ENCODE measurements at places on chromosomes 6 and 20. TPM values are rescaled to one million over a fixed set of nuclear protein-coding genes. Genes with fewer than 3 reads are reported as not detected.

DNA sequence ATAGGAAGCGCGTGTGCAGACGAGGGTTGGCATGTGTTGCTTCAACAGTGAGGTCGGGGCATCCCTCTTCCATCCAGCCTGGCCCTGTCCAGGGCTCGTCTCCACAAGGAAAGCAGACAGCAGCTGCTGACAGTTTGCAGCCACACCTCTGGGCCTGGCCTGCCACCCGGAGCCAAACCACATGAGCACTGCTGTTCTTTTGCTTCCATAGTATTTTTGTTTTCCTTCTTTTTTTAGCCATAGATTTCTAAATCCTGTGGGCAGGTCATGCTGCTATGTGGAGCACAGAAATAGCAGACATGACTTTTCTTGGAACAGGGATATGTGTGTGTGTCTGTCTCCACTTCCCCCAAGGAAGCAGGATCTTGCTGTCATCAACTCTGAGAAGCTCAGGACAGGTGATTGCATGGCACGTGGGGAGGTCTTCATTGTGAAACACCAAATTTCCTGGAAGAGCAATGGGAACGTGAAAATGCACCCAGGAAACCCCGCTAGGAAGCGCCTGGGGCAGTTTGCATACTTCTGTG is 167.4 kb downstream of the DTNBP1 start:
- DNase-seq = no peak

GRCh38 chr6:8549074-8549790 is 113.9 kb upstream of the SLC35B3 start:
- DNase-seq = no peak

DNA sequence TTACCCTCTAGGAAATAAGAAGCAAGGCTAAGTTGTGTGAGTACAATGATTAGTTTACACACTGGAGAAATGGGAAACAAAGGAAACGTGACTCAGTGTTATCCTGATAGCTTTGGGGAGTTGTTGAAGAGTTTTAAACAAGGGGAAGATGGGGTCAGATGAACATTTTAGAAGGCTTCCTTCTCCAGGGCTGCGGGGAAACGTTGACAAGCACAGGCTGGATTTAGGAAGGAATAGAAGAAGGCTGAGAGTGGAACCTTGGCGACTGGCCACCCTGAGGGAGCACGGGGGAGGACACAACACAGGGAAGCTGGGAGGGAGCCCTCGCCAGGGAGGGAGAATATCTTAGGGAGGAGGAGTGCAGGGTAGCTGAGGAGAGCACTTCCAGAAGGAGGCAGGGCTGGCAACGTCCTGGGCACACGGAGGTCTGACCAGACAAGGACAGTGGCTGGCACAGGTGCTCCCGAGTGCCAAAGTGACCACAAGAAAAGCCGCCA is 134.7 kb downstream of the AIG1 start:
- DNase-seq = no peak

- no peak for DNase-seq
Observed at GRCh38 chr20:36342331-36343120, 36.4 kb downstream of the DLGAP4 start.

DNA sequence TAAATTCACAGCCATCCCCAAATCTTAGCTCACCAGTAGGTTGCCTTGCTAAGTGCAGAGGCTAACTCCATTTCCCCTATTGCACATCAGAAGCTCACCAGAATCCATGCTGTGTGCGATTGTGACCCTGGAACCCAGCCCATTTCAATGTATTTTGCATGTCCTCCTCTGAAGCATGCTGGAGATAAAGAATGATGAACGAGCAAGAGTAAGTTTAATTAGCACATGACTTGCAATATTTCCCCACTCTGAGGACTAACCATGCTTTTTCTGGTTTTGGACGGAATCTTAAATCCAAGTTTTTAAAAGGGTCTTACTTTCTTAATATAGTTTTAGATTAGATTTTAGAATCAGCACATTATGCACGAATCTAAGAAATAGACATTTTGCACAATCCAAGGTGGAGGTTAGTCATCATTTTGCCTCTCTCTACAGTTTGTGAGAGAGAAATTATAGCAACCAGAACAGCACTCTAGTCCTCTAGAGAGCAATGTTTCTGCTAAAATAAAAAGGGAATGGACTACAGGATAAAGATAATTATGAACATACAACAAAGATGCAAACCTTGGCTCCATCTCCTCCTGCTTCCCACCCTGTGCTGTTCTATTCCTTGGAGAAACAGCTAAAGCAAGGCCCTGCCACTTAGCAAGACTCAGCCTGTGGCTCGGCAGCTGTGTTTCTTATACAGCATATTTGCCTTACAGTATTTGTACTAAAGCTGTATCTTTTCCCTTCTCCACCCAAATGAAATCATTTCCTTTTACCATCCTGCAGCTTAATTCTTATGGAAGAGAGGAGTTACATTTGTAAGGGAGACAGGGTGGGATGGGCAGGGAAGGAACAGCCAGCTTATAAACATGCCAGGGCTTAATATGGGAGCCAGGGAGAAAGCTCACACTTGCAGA is 24.9 kb upstream of the LAMA4 start:
- DNase-seq = no peak

GRCh38 chr20:24376311-24377099 is 92.9 kb upstream of the SYNDIG1 start:
- no peak for DNase-seq

DNA sequence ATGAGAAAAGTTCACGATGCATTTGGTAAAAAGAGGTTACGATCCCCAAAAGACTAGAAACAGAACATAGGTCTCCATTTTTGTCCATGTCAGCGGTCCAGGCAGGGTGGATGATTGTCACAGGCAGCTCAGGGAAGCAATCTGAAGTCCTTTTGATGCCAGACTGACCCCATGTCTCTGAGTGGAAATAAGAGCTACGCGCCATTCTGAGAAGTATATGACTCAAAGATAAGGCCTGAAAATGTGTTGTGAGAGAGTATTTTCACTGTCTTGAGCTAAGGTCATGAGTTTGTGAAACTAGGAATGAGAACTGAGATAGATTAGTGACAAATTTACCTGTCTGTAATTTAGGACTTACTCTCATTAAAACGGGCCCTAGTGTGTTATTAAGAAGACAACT is 69.5 kb downstream of the LYRM4 start:
- no peak for DNase-seq

GRCh38 chr6:73073238-73073637 is 152.1 kb downstream of the KHDC1L start:
- DNase-seq = no peak

DNA sequence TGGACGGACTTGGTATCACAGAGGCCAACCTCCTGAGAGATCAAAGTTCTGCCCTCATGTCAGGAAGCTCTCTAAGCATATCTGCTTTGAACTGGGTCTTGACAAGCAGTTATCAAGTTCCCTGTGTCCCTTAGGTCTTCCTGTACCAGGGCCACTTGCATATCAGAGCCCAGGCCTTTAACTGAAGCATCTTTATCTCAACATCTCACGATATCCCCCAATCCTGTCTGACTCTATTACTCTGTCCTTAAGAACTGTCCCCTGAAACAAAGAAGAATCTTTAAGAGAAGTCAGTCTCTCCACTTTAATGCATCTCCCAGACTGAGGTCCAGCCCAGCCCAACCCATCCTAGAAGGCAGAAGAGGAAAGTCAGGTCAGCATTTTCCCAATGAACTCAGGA is 8.2 kb downstream of the MAS1L start:
- DNase-seq = no peak

- DNase-seq = no peak
Observed at GRCh38 chr20:54209216-54209813, 1.4 kb downstream of the PFDN4 start.

- no peak for DNase-seq
Observed at GRCh38 chr6:69416776-69417175, 380.0 kb downstream of the LMBRD1 start.

GRCh38 chr6:161432546-161432945 is 158.7 kb upstream of the AGPAT4 start:
- DNase-seq = no peak

GRCh38 chr6:129719692-129720091 is 9.7 kb upstream of the ARHGAP18 start:
- no peak for DNase-seq

Gene RHAG
- polyA plus RNA-seq = not detected

Gene MAP7
- 14.9 TPM for polyA plus RNA-seq

Gene HAO1
- not detected for polyA plus RNA-seq

Gene RPS6KA2
- polyA plus RNA-seq = 9.2 TPM

Gene IRAK1BP1
- 3.8 TPM for polyA plus RNA-seq

Gene LAMA4
- 0.12 TPM for polyA plus RNA-seq

Gene ELOVL2
- polyA plus RNA-seq = 0.04 TPM

Gene TRIM38
- 6.7 TPM for polyA plus RNA-seq

Gene ASIP
- polyA plus RNA-seq = not detected

Gene SLC24A3
- polyA plus RNA-seq = 0.37 TPM

Data from keratinocyte (primary cell).